ENCODE measurements at places on chromosomes 16 and 17. TPM values are rescaled to one million over a fixed set of nuclear protein-coding genes. Genes with fewer than 3 reads are reported as not detected.

DNA sequence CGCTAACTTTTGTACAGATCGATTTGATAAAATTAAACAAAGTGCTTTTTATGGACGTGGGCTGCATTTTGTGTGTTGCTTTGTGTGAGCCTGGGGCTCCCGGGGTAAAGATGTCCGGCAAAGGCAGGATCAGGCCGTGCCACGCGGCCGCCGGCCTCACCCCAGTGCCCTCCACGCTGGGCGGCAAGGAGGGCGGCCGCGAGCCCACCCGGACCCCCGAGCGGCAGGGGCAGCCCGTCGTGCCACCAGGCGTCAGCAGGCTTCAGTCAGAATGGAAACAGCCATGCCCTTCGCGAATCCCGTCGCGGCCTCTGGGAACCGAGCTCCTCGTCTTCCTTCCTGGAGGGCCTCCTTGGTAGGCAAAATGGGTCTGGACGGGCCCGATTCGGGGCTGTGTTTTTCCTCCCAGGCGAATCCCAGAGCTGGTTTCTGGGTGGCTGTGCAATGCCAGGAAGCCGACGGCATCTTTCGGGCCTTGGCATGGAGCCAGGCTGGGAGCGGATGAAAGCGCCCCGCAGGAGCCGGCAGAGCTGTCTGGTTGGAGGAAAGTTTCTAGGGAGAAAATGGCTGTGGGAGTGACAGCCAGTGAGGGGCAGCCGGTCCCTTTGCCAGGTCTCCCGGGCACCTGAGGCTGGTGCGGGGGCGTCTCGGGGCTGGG lies 5.5 kb downstream of the SOX8 start:
- no peak for DNase-seq

- DNase-seq: peak; percentile 87
These were observed 4.5 kb downstream of the CCR7 start for GRCh38 chr17:40560592-40561293.

DNA sequence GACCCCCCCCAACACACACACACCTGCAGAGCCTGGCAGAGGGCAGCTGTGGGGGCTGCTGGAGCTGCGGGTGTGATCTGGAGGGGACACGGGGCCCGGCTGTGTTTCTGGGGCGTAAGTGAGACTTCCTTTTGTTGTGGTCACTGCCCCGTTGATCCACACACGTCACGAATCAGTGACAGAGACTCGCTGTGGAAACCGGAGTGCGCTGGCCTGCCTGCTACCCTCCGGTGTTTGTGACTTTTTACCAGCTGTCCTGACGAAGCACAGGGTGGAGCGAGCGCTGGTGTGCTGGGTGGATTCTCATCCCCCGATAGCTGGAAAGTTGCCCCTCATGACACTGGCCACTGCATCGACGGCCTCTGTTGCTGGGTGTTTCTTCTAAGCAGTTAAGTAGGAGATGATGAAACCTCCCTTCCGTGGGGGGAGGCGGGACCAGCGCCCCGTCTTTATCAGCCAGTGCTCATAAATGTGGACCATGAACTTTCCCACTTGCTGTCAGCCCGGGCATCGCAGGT lies 2.3 kb downstream of the METRNL start:
- no peak for DNase-seq

Gene MT1X
- total RNA-seq: 18.1 TPM

DNA sequence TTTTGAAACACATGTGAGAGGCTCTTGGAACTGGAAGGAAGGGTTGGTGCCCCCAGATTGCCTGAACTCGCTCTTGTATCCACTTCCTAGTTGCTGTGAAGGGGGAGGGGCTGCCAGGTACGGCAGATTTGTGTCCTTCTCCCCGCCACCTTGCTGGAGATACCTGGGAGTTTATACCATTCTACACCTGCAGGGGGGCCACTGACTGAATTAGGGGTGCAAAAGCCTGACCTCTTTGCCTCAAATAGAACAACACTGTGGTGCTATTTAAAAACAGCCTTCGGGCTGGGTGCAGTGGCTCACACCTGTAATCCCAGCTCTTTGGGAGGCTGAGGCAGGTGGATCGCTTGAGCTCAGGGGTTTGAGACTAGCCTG lies 35.1 kb upstream of the IL34 start:
- DNase-seq: no peak
